HepG2 (cell line): ENCODE measurements at places on chromosomes 7 and 10. TPM values are rescaled to one million over a fixed set of nuclear protein-coding genes. Genes with fewer than 3 reads are reported as not detected.

Gene WNT8B
- 0.07 TPM in 1 of 2 replicates, not detected in the other for total RNA-seq

Gene TMEM178B
- total RNA-seq: 0.02 TPM in 1 of 2 replicates, not detected in the other

Gene ZMIZ1
- total RNA-seq: 5.3 and 11.0 TPM in 2 replicates

Gene NEUROD6
- not detected in 2 replicates for total RNA-seq

Gene TMEM26
- not detected in 2 replicates for total RNA-seq

Gene SOSTDC1
- total RNA-seq: not detected in 2 replicates

Gene ENKUR
- total RNA-seq: 0.15 and 0.21 TPM in 2 replicates

DNA sequence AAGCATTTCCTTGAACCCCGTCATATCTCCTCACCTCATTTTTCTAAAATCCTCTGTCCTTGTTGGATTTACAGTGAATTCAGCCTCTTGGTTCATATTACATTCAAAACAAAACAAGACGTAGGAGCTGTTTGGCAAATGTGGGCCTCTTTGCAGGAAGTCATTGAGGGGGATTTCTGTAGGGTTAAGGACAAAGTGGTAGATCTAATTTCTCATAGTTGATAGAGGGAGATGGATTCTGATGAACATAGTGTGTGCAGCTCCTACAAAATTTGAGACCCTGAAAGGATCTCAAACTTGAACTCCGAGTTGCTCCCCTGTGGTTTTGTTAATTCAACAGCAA, 682 bp downstream of the TBXAS1 start:
- no peak for DNase-seq

DNA sequence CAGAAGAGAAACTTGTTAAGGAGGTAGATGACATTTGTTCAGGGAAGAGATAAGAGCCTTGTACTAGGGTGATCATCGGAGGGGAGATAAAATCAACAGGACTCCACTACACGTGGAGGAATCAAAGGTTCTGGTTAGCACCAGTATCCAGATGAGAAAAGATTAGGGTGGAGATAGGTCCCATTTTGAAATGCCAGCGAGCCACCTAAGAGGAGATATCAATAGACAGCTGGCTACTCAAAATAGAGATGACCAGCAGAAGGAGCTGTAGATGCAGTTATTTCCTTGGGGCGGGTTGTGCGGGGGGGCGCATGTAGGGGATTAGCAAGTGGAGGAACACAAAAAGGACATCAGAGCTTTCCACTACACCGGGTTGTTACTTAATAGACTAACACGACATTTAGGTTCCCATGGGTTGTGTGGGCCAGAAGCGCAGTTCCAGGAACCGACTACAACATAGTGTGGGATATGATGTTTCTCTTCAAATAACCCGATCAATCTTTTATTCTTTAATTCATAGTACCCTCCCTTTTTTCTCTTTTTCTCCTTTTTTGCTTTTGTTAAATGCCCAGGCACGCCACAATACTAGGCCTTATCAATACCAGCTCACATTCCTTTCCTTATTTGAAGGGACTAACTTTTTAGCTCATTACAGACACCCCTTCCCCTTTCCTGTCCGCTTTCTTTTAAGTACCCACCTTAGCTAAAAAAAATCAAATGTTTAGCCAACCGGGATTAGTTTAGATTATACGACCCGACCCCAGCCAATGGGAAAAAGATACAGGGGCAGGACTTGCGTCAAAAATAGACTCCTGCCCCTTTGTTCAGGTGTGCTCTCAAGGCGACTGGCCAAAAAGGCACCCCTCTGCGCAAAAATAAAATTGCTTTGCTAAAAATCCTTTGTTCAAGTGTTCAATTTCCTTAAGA, 2.0 kb upstream of the KIF11 start:
- DNase-seq: peak; percentile 72

- DNase-seq: no peak
Observed at GRCh38 chr10:78038105-78038504, 4.4 kb downstream of the RPS24 start.

- no peak for DNase-seq
Observed at GRCh38 chr7:7920481-7920880, 48.1 kb upstream of the GLCCI1 start.

DNA sequence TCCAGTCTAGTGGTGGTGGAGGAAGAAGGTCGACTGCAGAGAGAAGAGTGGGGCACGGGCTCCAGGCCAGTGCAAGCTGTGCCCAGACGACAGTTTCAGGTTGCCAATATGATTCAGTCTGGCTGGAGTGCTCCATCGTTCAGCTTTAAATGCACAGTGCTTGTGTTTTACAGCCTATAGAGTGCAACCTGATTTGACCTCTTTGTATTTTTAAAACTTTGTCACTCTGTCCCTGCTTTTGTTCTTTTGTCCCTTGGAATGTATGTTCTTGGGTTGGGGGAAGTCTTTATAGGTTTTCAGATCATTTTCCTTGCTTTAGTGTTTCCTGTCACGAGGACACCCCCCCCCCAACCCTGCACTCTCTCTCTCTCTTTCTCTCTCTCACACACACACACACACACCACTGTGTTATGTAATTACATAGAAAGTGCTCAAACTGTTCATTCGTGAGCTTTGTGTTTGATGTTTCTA, 198.0 kb downstream of the CAMK1D start:
- no peak for DNase-seq

DNA sequence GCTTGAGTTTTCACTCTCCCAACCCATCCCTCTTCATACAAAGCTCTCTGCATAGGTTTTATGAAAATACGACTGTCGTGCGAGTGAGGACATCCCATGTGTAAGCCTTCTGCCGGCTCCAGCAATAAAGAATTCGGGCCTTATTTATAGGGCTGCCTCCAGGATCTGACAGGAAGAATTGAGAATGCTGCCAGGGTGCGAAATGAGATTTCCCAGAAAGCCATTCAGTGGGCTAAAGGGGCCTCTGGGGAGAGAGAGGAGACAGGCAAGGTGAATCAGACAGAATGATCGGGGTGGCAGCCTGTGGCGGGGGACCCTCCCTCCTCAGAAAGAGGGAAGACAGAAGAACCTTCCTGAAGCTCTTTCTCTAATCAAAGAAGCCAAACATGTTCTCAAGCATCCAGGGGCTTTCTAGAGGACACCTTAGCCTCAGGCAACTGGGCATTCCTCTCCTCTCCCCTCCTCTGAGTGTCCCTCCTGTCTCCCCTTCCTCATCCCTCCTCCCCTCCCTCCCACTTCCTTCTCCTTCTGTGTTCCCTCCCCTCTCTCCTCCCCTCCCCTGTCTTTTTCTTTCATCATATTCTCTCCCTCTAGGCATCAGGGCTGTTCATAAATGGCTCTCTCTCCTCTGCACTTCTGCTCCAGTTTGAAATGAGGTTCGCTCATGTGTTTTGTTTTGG, 410.9 kb downstream of the TYW1 start:
- DNase-seq: no peak

GRCh38 chr10:112775892-112776674, 174.0 kb upstream of the TCF7L2 start:
- DNase-seq: peak; percentile 23

DNA sequence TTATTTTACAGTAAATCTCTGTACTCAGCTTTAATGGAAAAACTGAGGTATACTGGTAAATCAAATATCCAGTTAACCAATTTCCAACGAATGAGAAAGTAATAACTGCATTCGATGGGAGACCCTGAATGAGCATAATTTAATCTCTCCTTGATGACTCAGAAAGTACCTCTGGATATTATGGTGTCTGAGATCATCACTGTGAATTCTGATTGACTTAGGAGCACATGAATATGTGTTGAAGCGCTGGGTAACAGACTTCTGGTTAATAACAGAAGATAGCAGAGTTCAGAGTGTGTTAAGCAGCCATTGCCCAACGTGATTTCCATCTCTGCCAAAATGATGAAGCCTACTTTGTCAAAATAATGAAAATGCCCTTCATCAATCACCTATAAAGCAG, 116.6 kb downstream of the NRP1 start:
- no peak for DNase-seq

- peak; percentile 7 for DNase-seq
Observed at GRCh38 chr7:47326220-47326619, 255.7 kb downstream of the TNS3 start.

DNA sequence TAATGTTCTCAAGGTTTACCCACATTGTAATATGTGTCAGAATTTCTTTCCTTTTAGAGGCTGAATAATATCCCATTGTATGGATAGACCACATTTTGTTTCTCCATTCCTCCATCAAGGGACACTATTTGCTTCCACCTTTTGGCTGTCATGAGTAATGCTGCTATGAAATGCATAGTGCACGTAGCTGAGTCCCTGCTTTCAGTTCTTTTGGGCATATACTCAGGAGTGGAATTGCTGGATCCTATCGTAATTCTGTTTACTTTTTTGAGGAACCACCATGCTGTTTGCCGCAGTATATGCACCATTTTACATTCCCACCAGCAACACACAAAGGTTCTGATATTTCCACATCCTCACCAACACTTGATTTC, 60.0 kb downstream of the PRF1 start:
- DNase-seq: no peak

GRCh38 chr7:133629701-133630100, 376.8 kb downstream of the EXOC4 start:
- no peak for DNase-seq

- DNase-seq: no peak
Observed at GRCh38 chr10:3068968-3069737, 1.8 kb downstream of the PFKP start.

DNA sequence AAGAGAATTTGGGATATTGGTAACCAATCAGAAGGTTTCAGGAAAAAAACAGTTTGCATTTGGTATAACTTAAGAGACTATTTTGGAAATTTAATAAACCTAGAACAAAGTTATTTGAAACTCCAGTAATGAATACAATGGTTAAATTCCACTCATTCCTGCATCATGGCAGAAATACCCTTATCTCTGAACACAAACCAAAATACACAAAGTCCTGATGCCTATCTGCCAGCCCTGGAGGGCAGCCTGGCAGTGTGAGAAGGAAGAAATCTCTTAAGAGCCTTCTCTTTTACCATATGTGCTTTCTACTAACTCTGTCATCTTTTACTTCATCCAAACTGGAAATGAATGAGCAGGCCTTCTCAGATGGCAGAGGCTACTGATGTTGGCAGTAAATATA, 147.1 kb upstream of the LYZL1 start:
- DNase-seq: no peak

DNA sequence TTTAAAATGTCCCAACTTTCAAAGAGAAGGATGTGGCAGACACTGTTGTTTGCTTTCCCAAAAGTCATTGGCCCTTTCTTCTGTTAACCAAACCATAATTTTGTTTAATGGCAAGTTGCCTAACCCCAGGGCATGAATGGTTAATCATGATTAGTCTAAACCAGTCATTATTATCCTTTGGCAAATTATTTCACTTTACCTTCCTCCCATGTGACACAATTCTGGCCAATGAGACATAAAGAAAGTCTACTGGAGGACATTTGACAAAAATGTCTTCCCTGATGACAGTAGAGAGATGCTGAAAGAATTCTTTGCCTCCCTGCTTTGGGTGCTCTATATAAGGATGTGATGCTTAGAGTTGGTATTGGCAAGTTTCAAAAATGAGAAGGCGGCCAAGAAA, 101.9 kb downstream of the PODXL start:
- no peak for DNase-seq

DNA sequence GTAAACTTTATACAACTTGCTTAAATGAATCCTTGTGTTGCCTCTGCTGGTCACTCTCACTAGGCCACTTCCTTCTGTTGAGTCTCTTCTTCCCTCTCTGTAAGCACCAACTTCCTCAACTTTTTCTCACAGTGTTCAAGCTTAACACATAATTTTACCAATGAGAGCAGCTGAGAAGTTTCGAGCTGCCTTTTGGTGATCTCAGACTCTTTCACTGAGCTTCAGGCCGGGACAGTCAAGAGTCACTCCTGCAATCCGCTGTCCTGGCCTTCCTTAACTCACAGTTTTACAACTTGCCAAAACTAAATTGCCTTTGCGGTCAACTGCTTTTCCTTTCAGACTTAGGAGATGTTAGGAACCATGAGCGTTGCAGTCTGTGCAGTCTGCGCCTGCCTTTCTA, 47.4 kb downstream of the PRPF18 start:
- no peak for DNase-seq

- DNase-seq: no peak
Observed at GRCh38 chr7:3430588-3430987, 129.5 kb downstream of the SDK1 start.

DNA sequence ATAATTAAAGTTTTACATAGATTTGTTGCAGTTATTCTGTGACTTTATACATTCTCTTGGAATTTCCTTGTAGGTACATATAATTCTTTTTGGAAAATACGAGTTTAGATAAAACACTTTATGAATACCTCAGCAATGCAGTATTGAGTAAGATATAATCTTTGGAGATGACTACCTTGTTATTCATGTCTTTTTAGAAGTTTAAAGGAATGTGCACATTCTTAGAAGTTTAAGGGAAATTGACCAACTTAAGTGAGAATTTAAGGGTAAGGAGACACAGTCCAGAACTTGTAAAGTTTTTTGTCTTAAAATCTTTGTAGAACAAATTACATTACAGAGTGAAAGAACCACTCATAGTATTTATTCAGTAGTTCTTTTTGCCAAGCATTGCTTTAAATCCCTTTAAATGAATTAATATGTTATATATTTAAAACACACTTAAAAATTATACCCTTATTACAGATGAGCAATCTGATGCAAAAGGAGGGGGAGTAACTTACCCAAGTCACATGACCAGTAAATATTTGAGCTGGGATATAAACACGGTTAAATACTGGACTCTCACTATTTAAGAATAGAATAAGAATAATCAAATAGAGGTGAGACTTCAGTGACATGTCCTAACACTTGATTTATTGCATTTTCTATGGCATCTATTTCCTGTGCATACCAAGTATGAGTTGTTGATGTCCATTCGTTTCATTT, 139.5 kb upstream of the FERD3L start:
- no peak for DNase-seq

GRCh38 chr7:130641497-130641896, 27.1 kb downstream of the COPG2 start:
- DNase-seq: no peak

- DNase-seq: no peak
Observed at GRCh38 chr10:124601016-124601415, 139.4 kb downstream of the LHPP start.

- no peak for DNase-seq
Observed at GRCh38 chr10:84563868-84564267, 235.5 kb downstream of the CCSER2 start.
